ENCODE measurements at places on chromosomes 4 and X.

DNA sequence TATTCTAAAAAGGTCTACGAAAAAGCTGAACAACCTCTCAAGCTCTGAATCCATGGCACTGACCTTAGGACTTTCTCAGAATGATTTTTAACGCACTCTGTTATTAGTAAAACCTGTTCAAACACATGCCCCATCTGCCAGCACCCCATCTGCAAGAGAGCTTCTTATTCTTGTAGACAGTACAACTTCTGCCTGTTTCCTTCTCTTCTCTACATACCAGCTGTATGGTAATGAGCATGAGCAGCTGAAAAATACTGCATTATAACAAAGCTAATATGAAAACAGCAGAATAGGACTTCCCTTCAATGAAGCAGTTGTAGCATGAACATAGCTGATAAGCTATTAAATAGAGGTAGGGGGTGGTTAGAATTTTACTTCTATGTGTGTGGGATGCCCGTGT is 167.9 kb downstream of the FBXW7 start:
- no peak for DNase-seq

- DNase-seq, result no peak
Observed at GRCh38 chr4:177569434-177569833, 127.2 kb upstream of the AGA start.

DNA sequence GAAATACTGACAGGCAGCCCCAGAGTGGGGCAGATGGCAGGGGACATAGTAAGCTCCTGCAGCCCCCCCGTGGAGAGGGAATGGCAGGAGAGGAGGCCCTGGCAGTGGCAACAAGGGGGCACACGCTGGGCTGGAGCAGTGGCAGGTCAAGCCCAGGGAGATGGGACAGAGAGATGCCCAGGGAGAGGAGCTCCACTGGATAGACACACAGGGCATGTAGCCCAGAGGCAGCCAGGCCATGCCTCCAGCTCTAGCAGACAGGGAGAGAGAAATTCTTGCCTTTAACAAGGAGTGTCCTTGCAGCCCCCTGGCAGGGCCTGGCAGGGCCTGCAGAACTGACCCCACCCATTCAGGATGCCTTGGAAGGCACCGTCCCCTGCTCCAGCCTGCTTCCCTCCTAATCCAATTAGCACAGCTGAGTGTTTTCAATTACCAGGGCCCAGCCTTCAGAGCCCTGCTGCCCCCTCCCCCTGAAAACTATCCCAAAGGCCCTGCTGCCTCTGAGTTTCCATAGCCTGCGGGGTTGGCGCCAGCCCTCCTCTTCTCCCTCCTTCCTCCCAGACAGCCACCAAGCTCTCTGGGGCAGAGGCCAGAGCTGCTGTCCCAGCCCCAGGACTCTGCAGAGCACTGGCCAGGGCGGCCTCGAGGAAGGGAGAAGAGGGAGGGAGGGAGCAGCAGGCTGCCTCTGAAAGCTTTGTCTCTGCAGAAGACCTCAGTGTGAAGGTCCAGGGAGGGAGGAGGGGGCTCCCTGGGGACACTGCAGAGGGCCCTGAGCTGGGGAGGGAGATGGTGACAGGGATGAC is 12.5 kb downstream of the L1CAM start:
- no peak for DNase-seq

GRCh38 chrX:97482666-97483300 is 599.1 kb downstream of the RPA4 start:
- no peak for DNase-seq

DNA sequence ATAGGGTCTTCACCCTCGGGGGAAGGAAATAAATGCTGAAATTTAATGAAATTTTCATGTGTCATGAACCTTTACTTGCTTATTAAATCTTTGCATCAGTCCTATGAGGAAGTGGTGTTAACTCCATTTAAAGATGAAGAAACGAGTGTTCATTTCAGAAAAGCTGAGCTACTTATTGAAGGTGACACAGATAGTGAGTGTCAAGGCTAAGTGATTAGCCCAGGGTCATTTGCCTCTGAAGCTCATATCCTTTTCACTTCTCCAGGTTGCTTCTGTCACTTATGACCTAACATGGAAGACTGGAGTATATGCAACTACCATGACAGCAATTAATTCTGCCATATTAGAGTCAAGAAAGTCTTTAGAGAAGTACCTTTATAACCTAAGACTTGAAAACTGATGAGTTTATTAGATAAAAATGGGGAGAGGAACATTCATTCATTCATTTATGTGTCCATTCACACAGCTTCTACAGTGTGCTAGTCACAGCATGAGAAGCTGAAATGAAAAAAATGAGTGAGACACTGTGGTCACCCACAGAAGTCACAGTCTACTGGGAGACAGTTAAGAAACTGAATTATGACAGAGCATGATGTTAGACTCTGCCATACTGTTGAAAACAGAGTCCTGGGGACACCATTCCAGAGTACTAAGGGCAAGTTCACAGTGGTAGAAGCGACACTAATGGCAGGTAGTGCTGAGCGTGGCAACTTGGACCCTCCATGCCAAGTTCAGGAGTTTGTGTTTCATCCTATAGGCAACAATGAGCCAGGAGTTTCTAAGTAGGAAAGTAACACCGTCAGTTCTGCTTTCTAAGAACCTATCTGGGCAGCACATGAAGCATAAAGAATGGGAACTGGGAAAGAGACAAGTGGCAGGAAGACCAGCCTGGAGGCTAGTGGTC is 21.3 kb downstream of the ALPK1 start:
- no peak for DNase-seq

All from stimulated activated CD8-positive, alpha-beta memory T cell treated with anti-CD3 and anti-CD28 coated beads, Interleukin-4, amount 100 ng/mL, for 4 hours (primary cell).